ENCODE measurements at places on chromosomes 4 and X. TPM values are rescaled to one million over a fixed set of nuclear protein-coding genes. Genes with fewer than 3 reads are reported as not detected.

DNA sequence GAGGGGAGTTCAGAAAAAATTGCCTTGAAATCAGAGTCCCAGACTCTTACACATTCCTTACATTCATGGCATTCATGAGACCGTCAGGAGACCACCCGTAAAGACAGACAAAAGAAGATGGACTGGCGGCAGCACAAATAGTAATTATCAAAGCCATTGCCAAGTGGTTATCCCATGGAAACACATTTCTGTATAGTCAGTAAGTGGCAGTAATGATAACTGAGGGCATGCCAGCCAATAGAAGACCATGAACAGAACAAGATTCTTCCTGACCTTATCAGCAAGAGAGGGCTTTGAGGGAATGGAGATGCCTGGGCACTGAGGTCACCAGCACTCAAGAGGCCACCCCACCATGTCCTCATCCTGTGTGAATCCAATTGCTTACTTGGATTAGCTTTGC lies 121.7 kb upstream of the HCCS start:
- no peak for DNase-seq

GRCh38 chr4:145731028-145731427 lies 51.1 kb downstream of the C4orf51 start:
- no peak for DNase-seq

DNA sequence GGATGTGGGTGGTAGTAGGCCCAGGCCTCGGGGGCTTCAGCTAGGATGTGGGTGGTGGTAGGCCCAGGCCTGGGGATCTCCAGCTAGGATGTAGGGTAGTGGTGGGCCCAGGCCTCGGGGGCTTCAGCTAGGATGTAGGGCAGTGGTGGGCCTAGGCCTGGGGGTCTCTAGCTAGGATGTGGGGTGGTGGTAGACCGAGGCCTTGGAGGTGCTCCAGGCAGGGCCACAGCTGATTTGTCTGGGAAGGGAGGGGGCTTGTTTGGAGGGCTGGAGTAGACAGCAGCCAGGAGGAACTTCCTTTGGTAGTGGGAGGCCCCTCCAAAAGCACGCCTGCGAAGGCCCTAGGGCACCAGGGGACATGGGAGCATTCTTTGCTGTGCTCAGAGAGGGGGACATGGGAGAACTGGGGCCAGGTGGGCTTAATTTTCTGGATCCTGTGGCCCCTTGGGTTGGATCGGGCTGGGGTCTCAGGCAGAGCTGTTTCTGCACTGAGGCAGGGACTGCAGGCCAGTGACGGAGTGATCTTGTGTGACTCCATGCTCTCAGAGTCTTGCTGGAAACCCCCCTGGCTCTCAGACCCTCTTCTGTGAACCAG lies 3.3 kb upstream of the SPON2 start:
- DNase-seq: no peak

- no peak for DNase-seq
Observed at GRCh38 chr4:166957451-166957850, 276.8 kb downstream of the SPOCK3 start.

DNA sequence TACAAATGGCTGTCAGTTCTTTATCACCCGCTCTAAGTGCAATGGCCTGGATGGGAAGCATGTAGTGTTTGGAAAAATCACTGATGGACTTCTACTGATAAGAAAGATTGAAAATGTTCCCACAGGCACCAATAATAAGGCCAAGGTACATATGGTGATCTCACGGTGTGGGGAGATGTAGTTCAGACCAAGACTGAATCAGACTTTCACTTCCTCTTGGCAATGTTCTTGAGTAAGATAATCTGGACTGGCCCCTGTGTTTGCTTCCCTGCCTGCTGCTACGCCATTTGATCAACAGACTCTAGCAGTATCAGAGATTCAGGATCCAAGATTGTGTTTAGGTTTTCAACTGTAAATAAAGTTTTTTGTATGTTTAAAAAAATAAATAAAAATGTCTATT lies 682.2 kb upstream of the AMOT start:
- DNase-seq: no peak

DNA sequence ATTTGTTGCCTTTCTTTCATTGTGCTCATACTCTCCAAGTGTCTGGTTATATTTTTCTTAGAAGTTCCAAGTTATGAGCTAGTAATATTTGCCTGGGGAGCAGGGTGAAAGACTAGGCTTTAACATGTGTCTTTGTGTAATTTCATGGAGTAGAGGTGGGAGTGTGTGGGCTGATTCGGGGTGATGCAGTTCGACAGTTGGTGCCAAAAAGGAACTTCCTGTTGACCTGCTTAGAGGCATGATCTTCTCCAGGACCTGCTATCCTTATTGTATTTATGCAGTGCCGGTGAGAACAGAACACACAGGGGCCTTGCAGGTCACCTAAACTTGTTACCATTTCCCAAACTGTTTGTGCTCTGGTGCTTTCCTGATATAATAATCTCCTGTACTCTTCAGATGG lies 21.2 kb downstream of the USP53 start:
- no peak for DNase-seq

DNA sequence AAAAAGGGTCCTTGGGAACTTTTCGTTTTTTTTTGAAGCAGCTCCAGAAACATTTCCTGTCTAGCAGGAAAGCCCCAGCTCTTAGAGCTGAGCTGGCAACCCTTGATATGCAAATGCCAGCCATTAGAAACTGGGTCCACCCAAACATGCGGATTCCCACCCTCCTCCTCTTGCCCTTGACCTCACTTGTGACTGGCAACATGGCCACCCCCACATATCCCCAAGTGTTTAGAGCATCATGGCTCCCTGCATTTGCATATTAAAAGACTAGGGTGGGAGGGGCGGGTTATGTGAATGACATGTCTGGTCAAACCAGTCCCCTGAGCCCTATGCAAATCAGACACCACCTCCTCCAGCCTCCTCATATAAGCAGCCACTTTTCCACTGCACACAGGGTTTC lies 671.1 kb downstream of the FAT4 start:
- DNase-seq: no peak

DNA sequence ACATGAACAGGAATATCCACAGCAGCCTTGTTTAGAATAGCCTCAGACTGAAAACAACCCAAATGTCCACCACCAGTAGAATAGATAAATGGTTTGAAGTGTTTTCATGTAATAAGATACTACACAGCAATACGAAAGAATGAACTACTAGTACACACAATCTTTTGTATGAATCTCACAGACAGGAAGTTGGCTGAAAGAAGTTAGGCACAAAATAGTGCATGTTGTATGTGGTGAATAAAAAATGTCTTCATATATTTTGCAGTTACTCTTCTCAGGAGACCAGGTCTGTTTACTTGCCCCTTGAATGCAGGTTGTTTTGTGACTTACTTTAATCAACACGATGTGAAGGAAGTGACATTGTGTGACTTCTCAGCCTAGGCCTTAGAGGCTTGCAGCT lies 75.9 kb upstream of the LEF1 start:
- DNase-seq: no peak

- DNase-seq: no peak
Observed at GRCh38 chr4:39406763-39407583, at the start of gene KLB. Gene KLB (plus strand): TSS chr4:39406930. CDS start chr4:39406950, 20 bp downstream.

DNA sequence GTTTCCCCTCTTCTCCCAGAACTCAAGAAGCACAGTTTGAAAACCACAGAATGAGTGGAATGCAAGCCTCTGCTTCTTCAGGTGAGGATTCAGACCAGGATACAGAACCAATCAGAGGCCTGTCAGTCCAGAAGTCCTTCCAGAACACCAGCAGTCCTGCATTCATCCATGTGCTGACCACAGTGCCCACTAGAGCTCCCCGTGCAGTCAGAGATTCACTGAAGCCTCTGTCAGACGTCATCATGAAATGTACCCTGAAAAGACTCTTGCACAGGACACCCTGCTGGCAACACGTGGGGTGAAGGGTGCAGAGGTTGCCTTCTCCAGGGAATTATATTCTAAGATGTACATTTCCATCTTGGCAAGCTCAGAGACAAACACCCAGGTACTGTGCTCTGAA lies 75.9 kb upstream of the LSM6 start:
- DNase-seq: no peak

DNA sequence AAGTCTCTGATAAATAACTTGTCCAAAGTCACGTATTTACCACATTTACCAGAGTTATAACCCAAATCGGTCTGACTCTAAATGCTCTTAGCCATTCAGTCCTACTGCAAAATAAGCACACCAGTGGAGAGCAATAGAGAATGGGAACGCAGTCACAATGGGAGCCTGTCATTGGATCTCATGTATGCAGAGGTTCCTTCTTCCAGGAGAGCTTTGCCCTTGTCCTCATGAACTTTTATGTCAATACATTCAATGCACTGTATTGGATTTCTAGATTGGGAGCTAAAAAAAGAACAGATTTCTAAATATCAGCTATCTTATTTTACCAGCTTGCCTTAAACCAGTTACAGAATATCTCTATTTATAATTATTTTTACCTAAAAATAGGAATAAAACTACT lies 149.1 kb upstream of the CXXC4 start:
- no peak for DNase-seq

DNA sequence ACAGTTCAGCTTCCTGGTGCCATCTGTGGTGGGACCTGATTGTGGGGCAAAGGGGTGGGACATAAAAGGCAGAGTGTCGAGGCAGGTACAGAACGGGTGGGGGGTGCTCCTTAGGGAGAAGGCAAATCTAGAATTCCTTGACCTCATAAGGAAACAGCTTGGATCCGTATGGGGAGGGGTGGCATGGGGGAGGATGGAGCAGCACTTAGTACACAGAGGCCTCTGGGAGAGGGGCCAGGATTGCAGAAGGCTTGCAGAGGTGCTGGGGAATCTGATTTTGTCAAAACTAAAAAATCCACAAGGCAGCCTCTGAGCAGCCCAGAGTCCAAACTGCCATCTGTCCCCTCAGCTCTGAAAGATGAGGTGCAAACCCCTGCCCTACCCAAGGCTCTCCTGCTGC lies 2.3 kb upstream of the EMD start:
- DNase-seq: no peak

GRCh38 chrX:39586359-39586758 lies 511.4 kb downstream of the BCOR start:
- no peak for DNase-seq

- DNase-seq: no peak
Observed at GRCh38 chrX:52558140-52558539, 41.3 kb upstream of the XAGE1B start.

Gene CLTRN
- total RNA-seq: not detected

Gene MAGEA12
- not detected for total RNA-seq

Gene ATP2B3
- 0.07 TPM for total RNA-seq

Gene KCNIP4
- total RNA-seq: not detected

Gene SUPT20HL1
- total RNA-seq: not detected

Gene ZFP92
- 3.4 TPM for total RNA-seq
